Iris pigment epithelial cell (primary cell): ENCODE measurements at places on chromosomes 16 and 17.
A peak's percentile ranks its signal among the peaks of the same experiment; 100 is the strongest.

DNA sequence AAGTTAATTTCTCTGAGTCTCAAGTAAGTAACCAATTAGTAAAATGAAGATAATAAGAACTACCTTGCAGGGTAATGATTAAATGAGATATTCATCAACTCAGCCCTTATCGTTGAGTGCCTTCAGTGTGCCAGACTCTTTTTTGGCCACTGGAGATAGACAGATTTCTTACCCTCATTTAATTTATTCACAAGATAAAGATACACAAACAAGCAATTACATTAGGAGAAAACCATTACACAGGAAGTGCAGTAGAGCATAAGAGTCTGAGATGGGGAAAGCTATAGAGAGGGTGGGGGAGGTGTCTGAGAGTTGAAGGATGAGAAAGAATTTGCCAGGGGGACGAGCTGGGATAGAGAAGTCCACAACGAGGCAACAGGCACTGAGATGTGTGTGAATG, 72.5 kb upstream of the BCAR1 start:
- DNase-seq, result no peak

DNA sequence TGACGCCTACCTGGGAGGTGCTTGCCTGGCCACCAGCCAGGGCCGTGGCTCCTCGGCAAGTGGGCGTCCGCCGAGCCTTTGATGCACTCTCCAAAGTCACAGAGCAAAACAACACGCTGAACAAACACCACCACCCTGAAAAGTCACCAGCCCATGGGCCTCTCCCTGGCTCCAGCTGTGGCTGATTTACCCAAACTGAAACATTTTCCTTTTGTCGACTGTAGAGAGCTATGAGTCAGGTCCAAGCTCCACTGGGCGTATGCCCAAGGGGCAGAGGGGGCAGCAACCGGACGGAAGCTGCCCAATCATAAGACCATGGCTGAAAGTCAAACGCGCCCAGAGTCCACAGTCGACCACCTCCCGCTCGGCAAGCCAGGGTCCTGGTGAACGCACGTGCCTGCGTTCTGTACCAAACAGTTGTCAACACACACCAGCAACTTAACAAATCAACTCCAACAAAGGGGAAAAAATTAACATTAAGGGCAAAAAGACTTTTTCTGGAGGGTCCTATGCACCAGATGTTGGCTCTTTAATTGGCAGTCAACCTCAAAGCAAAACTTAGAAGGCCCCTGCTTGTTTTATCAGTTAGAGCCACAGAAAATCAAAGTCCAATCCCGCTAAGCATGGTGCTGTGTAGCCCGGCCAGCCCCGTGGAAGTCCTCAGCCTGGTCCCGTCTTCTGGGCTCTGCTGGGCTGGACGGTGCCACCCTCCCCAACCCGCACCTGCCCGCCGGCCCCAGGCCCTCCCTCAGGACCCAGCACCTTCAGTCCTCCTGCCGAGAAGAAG, 47.3 kb downstream of the TBC1D16 start:
- peak; percentile 78 for DNase-seq

DNA sequence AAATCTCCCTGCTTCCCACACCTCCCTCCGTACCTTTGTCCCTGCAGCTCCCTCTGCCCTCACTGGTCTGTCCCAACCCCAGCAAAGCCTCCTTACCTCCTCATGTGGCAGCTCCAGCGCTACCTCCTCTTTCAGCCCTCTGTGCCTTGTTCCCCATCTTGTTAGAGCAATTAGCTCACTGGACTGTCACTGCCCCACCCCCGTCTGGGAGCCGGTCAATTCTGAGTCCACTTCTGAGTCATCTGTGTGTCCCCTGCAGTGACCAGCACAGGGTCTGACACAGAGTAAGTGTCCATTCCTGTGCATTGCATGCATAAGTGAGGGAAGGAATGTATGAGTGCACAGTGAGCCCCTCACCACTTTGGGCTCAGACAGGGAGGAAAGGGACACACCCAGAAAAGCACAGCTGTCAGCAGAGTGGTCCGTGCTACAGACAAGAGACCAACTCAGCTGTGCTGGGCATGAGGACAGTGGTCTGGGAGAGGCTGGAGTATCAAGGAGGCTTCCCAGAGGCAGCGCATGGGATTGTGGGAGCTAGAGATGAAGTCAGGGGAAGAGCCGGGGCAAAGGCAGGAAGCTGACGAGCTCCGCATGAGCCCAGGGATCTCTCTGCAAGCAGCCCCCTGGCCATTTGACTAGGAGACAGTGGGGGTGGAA, 45.9 kb downstream of the PITPNM3 start:
- no peak for DNase-seq

- DNase-seq, result no peak
Measured at GRCh38 chr17:82918508-82918907, 78.7 kb upstream of the ZNF750 start.

GRCh38 chr16:55325080-55325447, 1.1 kb downstream of the IRX6 start:
- no peak for DNase-seq

DNA sequence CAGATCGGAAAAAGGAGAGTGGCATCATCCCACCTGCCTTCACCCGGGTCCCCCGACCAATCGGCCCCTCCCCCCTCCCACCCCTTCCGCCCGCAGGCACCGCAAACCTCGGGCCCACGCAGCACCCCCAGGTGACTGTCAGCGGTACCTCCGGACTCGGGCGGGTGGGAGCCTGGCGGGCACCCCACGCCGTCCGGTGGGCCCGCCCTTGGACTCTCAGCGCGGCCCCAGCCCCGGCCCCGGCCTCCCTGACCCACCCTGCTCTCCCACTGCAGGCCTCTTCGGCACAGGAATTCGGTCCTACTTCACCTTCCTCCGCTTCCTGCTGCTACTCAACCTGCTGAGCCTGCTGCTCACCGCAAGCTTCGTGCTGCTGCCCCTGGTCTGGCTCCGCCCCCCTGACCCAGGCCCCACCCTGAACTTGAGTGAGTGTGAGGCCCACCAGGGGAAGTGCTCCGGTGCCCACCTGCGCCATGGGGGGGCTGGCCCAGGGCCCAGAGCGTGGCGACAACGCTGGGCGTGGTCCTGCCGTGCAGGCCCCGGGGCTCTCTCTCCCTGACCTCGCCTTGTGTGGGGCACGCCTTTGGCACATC, 1.6 kb downstream of the TMC8 start:
- no peak for DNase-seq

GRCh38 chr17:47698749-47699535, 5.0 kb downstream of the TBKBP1 start:
- DNase-seq, result peak; percentile 32

- DNase-seq, result no peak
Measured at GRCh38 chr17:68184816-68185436, 62.9 kb upstream of the AMZ2 start.

- DNase-seq, result no peak
Measured at GRCh38 chr16:17629936-17630335, 159.2 kb upstream of the XYLT1 start.

DNA sequence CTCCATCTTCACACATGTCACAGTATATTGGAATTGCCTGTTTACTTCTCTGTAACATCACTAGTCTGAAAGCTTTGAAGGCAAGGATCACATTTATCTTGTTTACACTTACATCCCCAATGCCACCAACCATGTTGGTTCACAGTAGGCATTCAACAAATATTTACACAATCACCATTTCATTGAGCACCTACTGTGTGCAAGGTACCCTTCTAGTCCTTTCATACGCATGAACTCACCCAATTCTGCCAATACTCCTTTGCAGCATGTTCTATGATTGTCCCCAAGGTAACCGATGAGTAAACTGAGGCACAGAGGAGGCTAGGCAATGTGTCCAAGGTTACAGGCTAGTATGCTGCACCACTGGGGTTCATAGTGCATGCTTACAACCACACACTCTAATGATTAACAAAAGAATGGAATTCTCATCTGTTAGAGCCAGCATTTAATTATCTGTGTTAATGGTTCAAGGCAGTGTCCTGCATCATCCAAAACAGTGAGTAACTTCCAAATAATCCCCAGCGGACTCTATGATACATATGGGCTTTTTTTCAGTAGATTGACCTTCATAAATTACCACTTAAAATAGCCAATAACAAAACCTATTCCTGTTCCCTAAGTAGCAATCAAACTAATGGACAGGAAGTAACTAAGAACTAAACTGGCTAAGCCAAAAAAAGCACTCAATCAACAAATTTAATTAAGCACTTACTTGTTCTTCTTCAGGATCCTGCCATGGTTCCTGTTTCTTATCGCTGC, 364.5 kb upstream of the XYLT1 start:
- DNase-seq, result no peak

DNA sequence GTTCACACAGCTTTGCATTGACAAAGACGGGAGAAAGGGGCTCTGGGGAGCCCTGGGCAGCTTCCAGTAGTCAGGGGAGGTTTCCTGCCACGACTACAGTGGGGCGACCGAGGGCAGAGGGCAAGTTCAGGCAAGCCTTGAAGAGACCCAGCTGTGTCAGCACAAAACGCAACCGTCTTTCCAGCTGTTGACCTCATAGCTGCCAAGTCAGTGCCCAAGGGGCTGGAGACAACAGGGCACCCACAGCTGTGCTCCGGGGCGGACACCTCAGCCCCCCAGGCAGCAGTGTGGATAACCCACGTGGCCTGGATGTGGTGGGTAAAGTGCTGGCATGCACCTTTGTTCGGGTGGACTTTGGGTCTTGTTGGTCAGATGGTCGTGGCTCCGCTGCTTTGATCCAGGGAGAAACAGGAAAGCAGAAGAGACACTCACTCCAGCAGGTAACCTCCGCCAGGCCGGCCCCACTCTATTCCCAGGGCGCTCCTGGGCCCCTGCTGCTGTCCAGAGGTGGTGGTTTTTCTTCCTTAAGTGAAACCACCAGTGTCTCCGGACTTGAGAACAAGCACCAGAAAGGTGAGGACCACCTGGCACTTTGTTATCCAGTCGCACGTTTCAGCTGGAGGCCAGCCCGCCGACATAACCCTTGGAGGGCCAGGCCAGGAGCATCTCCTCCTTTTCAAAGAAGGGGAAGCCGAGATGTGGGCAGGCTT, 17.6 kb upstream of the CBX2 start:
- no peak for DNase-seq
